ENCODE measurements at places on chromosomes 16 and 17.
A peak's percentile ranks its signal among the peaks of the same experiment; 100 is the strongest.

- DNase-seq, result no peak
- no peaks in the 10 kb centered on the region for H3K36me3 ChIP-seq
- H3K4me1 ChIP-seq, result peaks cover 23% of the 10 kb centered on the region
- no peak overlapping the region for H3K27ac ChIP-seq
- H3K4me3 ChIP-seq, result no peak overlapping the region
These were observed 839 bp upstream of the METRN start for GRCh38 chr16:714079-714478.

DNA sequence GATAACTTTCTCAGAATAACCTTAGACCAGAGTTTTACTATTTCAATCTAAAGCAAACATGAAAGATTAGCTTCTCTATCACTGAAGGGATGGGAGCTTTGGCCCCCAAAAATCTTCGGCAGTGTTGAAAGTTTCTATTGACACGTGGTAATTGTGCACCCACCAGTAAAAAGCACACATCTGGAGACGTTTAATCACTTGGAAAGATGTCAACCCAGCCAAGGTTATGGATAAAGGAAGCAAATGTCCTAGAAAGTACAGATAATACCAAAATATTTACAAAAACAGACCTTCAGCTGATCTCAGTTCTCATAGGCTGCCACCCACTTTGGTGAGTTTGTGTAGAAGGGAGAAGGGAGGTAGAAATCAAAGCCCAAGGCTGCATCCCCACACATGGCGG is 5.3 kb downstream of the MYCBPAP start:
- peaks cover 19% of the 10 kb centered on the region for H3K4me1 ChIP-seq
- no peaks in the 10 kb centered on the region for H3K36me3 ChIP-seq
- DNase-seq, result no peak

DNA sequence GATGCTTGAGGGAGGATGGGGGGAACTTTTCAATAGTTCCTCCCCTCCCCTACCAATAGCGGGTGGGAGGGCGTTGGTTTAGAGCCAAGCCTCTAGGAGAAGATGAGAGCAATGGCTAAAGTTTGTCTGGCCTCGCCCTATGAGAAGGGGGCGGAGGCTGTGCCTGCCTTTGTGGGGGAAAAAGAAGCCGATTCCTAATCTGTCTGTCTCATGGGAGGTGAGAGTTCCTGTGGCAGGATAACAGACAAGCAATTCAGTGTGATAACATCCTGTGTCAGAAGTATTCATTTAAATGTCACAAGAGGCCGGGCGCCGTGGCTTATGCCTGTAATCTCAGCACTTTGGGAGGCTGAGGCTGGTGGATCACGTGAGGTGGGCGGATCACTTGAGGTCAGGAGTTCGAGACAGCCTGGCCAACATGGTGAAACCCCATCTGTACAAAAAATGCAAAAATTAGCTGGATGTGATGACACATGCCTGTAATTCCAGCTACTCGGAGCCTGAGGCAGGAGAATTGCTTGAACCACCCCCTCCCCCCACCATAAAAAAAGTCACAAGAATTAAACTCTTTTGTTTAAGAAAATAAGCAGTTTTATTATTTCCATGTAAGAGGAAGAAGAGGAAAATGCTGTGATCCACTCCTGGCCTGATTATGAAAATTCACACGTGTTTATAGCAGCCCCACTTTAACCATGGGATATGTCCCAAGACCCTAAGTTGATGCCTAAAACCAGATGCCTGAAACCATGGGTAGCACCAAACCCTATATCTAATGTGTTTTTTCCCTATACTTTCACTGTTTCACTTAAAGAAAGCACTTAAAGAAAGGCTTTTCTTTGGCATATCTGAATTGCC is 1.7 kb downstream of the SLFN5 start:
- H3K27me3 ChIP-seq, result no peaks in the 10 kb centered on the region
- no peaks in the 10 kb centered on the region for H3K36me3 ChIP-seq
- DNase-seq, result peak; percentile 29
- H3K4me3 ChIP-seq, result peak overlapping the region; percentile 75

DNA sequence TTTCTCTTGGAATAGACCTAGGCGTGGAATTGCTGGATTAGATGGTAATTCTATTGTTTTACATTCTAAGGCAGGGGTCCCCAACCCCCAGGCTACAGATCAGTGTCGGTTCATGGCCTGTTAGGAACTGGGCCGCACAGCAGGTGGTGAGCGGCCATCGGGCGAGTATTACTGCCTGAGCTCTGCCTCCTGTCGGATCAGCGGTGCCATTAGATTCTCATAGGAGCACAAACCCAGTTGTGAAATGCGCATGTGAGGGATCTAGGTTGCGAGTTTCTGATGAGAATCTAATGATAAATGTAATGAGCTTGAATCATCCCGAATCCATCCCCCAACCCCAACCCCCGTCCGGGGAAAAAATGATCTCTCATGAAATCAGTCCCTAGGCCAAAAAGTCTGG is 23.0 kb downstream of the NLRC5 start:
- H3K27ac ChIP-seq, result no peak overlapping the region
- peaks cover 8% of the 10 kb centered on the region for H3K4me1 ChIP-seq
- H3K4me3 ChIP-seq, result no peak overlapping the region
- H3K27me3 ChIP-seq, result no peaks in the 10 kb centered on the region
- no peak for DNase-seq

DNA sequence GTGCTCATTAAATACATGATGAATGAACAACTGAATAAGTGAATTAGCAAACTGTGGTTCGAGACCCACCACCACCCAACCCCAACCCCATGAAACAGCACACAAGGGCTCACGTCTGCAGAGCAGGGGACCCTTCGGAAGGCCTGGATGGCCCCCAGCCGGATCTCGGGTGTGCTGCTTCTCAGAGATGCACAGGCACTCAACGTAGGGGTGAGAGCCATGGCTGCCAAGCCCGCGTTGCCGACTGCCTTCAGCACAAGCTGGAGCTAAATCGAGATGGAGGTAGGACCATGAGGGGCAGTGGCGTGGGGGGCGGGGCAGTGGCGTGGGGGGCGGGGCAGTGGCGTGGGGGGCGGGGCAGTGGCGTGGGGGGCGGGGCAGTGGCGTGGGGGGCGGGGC is 93.2 kb downstream of the LITAF start:
- H3K4me1 ChIP-seq, result peaks cover 33% of the 10 kb centered on the region
- no peak overlapping the region for H3K27ac ChIP-seq
- H3K36me3 ChIP-seq, result no peaks in the 10 kb centered on the region
- DNase-seq, result no peak
- no peak overlapping the region for H3K4me3 ChIP-seq
- no peaks in the 10 kb centered on the region for H3K27me3 ChIP-seq

All from esophagus squamous epithelium (tissue), 5 donors.